NCI-H1930 (cell line): ENCODE measurements at places on chromosomes 7 and 10.

DNA sequence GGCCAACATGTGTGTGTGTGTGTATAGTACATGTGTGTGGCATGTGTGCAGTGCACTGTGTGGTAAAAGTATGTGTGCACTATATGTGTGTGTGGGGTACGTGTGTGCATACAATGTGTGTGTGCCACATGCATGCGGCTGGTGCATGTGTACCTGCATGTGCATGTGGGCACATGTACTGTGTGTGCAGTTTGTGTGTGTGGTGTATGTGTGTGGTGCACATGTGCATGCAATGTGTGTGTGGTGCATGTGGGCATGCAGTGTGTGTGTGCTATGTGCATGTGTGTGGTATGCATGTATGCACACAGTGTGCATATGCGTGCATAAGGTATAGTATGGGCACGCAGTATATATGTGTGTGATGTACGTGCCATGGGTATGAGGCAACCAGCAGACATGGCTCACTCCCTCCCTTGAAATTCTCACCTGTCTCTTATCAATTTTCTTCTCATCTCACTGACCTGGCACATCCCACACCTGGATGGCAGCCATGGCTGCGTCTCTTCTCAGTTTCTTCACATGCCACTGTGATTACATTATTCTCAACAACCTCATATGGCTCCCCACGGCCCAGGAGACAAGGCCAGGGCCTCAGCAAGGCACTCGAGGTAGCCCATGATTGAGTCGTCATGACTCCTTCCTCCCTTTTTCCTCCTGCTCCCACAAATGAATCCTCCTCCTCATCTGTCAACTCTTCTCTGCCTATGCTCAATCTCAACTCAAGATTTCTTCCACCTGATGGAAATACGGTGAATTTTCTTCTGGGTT is 57.0 kb downstream of the NUDCD3 start:
- no peak for DNase-seq

- DNase-seq, result no peak
These were observed 8.0 kb downstream of the LRRN3 start for GRCh38 chr7:111098926-111099250.

DNA sequence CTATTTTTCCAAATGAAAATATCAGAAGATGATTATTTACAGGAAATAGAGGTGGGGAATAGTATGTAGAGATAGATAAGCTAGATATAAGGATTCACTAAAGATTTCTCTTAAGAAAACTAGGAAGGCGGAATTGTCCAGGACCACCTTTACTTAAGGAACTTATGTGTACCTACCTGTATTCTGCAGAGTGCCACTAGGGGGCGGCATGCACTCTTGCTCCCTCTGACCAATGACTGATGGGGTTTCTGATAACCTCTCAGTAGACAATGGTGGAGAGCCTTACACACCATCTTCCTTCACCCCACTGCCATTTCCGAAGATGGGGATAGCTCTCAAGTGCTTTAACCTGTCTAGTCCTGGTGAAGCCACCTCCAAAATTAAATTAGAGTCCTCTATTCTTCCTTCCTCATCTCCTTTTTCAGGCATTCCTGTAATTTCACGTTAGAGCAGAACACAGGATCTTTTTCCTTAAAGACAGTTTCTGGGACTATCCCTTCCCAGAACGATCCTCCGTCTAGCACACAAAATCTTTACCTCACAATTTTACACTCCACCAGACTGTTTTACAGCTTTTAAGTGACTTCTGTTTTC is 453.1 kb downstream of the SORCS1 start:
- peak; percentile 25 for DNase-seq

DNA sequence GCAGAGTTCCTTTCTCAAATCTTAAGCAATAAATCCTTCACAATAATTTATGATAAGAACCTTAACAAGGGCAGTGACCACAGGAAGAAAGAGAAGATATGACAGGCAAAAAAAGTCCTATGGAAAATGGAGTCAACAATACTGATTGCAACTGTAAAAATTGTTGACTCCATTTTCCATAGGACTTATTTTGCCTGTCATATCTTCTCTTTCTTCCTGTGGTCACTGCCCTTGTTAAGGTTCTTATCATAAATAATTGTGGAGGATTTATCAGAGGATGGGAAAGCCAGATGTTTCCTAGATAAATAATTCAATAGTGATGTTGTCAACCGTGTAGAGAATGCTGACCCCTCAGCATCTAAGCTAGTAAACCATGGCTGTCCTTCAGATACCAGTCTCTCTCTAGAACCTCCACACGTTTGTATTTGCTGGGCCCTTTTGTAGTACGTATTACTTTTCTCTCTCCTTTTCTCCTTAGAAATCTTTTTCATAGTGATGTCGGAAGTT is 172.6 kb upstream of the BET1 start:
- no peak for DNase-seq

GRCh38 chr7:113026941-113027340 is 59.7 kb downstream of the GPR85 start:
- no peak for DNase-seq

- DNase-seq, result no peak
These were observed 30.2 kb upstream of the EZH2 start for GRCh38 chr7:148914208-148914777.

- peak; percentile 43 for DNase-seq
These were observed 18.6 kb downstream of the OPALIN start for GRCh38 chr10:96339956-96340904.

GRCh38 chr7:80870813-80871212 is 48.0 kb downstream of the SEMA3C start:
- DNase-seq, result no peak

DNA sequence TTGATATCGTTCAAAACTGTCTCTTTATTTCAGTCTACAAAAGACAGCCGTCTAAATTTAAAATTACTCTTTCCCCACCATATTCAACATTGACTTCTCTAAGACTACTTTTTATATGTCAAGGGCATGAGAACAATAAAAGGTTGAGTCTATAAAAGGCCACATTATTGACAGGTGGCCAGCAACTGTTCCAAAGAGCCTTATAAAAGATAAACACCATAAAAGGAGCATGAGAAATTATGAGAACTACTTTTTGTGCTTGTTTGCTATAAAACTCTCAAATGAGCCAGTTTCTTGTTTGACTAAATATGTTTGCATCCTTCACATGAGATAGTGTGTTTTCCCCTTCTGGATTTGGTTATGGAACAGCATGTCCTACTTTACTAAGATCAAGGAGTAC is 189.2 kb downstream of the THSD7A start:
- DNase-seq, result no peak

DNA sequence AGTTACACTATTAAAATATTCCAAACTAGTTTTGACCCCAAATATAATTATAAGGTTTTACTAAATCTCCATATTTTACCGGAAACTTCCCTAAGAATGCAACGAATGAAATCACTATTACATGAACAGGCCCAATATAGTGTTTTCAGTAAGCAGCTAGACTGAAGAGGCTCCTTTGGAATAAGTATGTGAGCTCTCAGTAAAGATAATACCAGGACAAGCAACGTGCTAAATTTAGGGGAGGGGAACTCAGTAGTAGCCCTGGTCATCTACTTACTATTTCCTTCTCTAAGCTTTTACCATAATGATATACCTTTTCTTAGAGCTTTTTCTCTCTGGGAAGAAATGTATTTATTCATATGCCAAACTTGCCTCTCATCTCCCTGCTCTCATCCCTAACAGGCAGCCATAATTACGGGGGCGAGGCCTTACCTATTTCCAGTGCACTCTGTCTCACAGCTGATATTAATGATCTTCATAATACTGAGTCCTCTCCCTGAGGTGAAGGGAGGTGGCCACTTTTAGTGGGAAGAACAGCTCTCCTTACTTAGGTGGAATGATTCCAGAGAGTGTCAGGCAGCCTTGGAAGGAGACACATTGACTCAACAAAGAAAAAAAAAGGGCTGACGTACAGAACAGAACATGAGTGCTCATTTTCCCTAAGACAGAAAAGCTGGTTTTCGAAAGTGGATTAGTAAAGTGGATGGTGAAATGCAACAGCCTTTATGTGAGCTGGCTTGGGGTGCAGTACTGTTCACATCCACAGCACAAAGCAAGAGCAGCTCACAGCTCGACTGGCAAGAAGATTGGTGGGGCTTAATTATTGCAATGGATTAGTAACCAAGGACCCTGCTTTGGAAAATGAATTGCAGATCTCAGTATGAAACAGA is 165.4 kb downstream of the GLI3 start:
- DNase-seq, result no peak

DNA sequence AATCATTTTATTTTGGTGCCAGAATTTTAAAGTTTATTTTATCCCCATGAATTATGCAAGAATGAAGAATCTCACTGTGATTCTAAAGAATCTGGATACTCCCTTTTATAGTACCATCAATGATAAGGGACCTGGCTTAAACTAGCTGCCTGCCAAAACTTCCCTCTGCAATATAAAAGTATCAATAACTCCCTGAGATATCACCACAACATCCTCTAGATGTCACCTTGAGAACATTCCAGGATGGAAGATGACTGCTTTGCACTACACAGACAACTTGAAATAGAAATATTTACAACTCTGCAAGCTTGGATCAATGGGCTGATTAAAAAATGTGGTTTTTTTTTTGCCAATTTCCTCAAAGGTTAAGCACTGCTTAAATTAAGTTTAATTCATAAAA is 142.1 kb downstream of the SLC25A13 start:
- no peak for DNase-seq

- DNase-seq, result no peak
These were observed 11.6 kb upstream of the RBP3 start for GRCh38 chr10:47336387-47337134.

DNA sequence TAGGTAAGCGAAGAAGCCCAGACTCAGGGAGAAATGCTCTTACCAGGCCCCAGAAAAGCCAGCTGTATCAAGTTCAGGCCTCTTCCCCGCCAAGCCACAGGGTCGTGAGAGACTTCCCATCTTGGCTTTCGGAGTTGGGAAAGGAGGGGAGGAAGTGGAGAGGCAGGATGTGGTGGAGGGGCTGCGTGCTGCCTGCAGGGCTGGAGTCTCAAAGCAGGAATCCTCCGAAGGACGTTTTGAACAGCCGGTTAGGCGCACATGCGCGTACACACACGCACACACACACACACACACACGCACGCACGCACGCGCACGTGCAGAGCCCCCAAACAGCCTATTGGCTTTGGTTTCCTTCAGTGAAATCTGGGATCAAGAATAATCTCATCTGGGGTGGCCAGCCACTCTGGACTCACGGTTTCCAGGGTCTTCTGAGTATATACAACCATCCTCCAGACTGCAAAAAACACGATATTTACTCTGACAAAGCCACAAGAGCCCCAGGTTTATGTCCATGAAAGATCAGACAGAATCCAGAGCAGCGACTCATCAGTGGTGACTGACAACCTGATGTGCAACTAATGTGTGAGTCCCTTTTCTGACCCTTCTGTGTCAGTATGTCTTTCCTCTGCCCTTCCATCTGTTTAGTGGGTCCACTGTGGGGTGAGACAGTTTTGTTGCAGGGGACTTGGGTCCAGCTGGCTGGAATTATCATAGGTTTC is 115.0 kb upstream of the ZNF438 start:
- DNase-seq, result no peak

- no peak for DNase-seq
These were observed 62.0 kb downstream of the VSTM4 start for GRCh38 chr10:49053053-49053997.

DNA sequence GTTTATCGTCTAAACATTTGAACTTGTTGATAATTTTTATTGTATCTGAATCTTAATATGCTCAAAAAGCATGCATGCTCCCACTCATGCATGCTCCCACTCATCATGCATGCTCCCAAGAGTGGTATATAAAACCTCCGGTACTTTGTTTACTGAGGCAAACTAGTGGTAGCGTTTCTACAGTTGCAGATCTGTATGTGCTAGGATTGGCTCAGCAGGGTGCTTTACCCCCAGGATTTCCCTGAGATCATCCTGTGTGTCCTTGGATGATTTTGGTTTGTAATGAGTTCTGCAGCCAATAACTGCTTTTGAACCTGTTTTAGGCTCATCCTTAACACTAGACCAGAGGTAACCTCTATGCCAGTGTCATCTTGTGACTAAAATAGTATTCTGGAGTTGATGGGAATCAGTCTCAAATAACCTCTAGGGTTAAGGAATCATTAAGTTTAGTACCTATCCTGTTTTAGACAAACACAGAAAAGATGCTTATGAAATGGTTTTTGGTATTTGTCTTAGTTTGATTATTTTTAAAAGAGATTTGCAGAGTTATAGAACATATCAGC is 40.4 kb downstream of the PHTF2 start:
- DNase-seq, result peak; percentile 49

DNA sequence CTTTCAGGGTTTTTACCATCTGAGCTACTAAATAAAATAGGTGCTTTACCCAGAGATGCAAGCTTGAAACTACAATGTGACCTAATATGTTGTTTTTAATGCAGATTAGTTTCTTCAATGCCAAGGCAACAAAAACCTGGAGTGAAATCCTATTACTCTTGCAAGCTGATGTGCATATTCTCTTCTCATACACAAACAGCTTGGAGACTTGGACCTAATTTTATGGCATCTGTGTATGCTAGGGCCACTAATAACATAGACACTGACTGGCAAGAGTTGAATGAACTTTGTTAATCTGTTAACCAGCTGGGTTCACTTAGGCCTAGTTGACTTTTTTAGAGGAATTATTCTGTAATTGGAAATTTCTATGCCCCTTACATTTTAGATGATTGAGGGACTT is 23.4 kb upstream of the SMIM30 start:
- DNase-seq, result no peak

DNA sequence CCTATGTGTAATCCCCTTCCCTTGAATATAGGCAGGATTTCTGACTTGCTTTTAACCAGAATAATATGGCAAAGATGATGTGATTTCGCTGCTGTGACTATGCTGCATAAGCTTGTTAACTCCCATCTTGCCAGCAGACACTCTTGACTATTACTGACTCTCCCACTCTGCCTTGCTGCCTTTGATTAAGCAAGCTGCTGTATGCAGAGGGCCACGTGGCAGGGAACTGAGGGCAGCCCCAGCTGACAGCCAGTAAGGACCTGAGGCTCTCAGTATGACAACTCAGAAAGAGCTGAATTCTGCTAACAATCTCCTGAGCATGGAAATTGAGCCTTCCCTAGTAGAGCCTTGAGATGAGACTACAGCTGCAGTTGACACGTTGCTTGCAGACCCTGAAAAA is 279.4 kb upstream of the CACNA2D1 start:
- DNase-seq, result no peak

GRCh38 chr10:110613341-110613995 is 30.7 kb upstream of the RBM20 start:
- DNase-seq, result no peak
